ENCODE measurements at places on chromosomes 6 and 20. TPM values are rescaled to one million over a fixed set of nuclear protein-coding genes. Genes with fewer than 3 reads are reported as not detected.

Gene OR2H2
- not detected for total RNA-seq

Gene APOBEC2
- total RNA-seq, result not detected

Gene LRRN4
- 0.57 TPM for total RNA-seq

Gene NFATC2
- 10.6 TPM for total RNA-seq

Gene SDHAF4
- total RNA-seq, result 14.4 TPM

Gene TBXT
- total RNA-seq, result not detected

Gene OOEP
- 10.6 TPM for total RNA-seq

Gene GNRH2
- 0.49 TPM for total RNA-seq

Gene RPS18
- total RNA-seq, result 1,987 TPM

Gene VSX1
- total RNA-seq, result 0.21 TPM

Gene ZFAND3
- 95.9 TPM for total RNA-seq

Gene ZBP1
- total RNA-seq, result not detected

Gene HUS1B
- total RNA-seq, result 0.74 TPM

Gene RFX6
- total RNA-seq, result not detected

Gene LY6G5C
- 0.62 TPM for total RNA-seq

Gene DACT2
- 3.3 TPM for total RNA-seq

Gene PGM3
- 55.2 TPM for total RNA-seq

Gene ZNF165
- 4.2 TPM for total RNA-seq

Gene PTGIS
- 4.4 TPM for total RNA-seq

Gene SPATA25
- 1.8 TPM for total RNA-seq

Gene SS18L1
- total RNA-seq, result 21.6 TPM

Gene PRDM1
- 2.6 TPM for total RNA-seq
